ENCODE measurements at places on chromosomes 13 and 19.
A peak's percentile ranks its signal among the peaks of the same experiment; 100 is the strongest.

- no peak for DNase-seq
These were observed 284.9 kb downstream of the KLF12 start for GRCh38 chr13:73849292-73849691.

GRCh38 chr13:92158346-92158745 is 759.9 kb downstream of the GPC5 start:
- DNase-seq, result no peak

- DNase-seq, result no peak
These were observed 6.6 kb downstream of the ZBTB7A start for GRCh38 chr19:4059891-4060620.

- no peak for DNase-seq
These were observed 60.4 kb downstream of the COL4A1 start for GRCh38 chr13:110246530-110246929.

GRCh38 chr13:35768073-35768472 is 291.6 kb upstream of the MAB21L1 start:
- DNase-seq, result peak; percentile 37

GRCh38 chr13:51971520-51972426 is 39.5 kb downstream of the ATP7B start:
- peak; percentile 22 for DNase-seq

DNA sequence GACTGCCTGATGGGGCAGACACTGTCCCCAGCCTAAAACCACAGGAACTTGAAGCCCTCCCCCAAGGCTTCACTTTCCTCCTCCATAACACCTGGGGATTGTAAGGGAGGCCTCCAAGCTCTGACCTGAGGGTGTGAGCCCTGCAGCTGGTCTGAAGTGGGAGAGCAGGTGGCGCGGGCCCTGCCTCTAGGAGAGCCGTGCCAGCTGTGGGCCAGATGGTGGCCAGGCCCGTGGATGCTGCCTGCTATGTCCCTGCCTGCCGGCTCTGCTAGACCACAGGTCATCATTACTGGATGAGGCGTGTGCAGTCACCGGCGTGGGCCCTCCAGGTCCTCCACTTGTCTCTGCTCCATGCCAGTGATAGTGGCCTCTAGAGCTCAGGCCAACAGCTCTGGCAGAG is 3.5 kb upstream of the KLHL26 start:
- DNase-seq, result peak; percentile 11

GRCh38 chr13:28955264-28955966 is 135.3 kb downstream of the MTUS2 start:
- no peak for DNase-seq

DNA sequence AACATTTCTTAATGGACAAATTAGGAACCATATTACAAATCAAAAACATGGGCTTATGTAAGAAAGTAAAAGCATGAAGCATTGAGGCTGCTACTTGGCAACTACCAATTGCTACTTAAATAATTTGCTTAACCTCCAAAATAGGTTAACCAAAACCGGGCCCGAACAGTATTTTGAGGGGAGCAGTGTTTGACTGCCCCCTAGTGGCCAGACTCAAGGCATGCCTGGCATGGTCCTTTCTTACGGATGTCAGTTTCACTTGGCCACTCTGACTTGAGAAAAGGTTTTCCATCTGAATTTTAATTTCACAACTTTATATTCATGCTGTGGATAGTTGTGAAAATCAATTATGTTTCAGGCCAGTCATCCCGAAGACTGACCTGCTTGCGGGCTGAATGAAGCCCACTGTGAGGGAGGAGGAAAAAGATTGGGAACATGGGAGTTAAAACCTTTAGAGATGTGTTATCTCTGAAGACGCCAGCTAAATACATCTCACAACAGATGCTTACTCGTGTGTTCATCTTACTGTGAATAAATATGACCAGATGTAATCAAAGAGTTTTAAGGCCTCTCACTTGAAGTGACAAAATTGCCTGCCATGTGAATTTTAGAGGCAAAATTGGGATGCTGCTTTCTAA is 2.9 kb downstream of the RXFP2 start:
- peak; percentile 55 for DNase-seq

DNA sequence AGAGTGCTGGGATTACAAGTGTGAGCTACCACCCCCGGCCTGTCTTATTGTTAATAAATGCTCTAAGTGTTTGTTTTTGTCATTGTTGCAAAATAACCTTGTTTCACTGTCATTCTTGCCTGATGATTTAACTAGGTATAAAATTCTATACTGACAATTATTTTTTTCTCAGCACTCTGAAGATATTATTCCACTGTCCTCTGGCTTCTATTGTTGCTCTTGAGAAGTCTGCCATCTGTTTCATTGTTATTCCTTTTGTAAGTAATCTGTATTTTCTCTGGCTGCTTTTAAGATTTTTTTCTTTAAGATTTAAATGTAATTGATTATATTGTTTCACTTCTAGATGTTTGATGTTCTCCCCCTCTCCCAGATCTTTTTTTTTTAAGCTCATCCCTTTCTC is 17.6 kb downstream of the ZNF420 start:
- peak; percentile 10 for DNase-seq

GRCh38 chr13:36998624-36999041 is 507 bp downstream of the ALG5 start:
- peak; percentile 36 for DNase-seq

GRCh38 chr13:44273991-44274770 is 99.4 kb upstream of the SERP2 start:
- no peak for DNase-seq

DNA sequence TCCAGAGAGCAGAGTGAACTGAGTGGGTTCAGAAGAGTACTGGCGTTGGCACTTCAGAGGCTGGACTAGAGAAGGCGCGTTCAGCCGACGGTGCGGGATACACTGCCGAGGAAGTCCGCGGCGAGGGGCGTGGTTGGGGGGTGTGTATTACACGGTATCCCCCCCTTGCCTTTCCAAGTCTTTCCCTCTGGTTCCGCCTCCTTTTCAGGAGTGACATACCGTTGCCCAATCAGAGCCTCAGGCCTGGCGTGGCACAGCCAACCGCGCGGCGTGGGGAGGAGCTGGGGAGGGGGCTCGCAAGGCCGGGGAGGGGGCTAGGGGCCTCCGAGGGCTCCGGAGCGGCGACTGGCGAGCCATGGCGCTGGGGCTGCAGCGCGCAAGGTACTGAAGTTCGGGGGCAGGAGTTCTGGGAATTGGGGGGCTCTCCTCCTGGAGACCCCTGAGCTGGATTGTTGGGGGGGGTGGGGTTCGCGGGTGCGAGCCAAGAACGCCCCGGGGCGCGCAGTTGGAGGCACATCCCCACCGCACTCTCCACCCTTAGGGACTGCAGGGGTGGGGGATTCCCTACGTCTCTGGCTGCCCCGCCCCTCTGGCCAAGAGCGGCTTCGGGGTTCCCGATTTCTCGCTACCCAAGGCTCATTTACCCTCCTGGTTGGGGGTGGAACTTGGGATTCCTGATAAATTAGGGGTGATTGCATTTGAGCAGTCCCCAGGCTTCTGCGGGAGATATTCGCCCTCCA is at the start of gene HIF3A:
Gene HIF3A (plus strand): TSS at position 321 of the 740 bp plus-strand sequence. CDS start 35 bp downstream, at position 356.
- peak; percentile 87 for DNase-seq

DNA sequence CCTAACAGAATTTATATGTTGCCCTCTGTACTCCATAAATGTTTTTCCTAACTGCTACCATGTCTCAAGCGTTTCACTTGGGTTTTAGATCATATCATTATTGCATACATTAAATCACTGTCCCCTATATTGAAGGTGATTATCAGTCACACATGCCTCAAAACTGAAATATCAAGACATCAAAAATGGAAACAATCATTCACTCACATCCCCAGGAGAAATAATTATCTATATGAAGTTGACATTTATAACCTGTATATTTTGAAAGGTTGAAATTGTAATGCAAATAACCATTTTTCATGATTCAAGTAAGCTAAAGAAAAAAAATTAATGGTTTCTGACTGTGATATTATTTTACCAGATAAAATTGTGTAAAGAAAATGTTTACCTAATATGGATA is 1695.0 kb downstream of the SLITRK1 start:
- no peak for DNase-seq

DNA sequence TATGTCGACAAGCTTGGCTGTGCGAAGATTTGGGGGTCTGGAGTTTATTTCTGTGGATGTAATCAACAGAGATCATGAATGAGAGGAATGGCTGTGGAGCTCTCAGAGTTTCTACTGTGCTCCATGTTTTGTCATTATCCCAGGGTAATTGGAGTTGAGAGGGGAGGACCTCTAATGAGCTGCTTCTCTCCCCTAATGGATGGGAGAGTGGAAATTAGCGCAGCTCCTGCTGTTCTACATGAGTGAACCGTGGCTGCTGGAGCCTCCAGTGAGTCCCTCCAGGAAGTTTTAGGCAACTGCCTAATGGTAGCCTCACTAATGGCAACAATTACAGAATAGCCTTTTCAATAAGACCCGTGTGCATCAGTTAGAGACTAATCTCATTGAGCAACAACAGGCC is 31.3 kb upstream of the FGF9 start:
- peak; percentile 9 for DNase-seq
